ENCODE measurements at places on chromosomes 4 and X.

DNA sequence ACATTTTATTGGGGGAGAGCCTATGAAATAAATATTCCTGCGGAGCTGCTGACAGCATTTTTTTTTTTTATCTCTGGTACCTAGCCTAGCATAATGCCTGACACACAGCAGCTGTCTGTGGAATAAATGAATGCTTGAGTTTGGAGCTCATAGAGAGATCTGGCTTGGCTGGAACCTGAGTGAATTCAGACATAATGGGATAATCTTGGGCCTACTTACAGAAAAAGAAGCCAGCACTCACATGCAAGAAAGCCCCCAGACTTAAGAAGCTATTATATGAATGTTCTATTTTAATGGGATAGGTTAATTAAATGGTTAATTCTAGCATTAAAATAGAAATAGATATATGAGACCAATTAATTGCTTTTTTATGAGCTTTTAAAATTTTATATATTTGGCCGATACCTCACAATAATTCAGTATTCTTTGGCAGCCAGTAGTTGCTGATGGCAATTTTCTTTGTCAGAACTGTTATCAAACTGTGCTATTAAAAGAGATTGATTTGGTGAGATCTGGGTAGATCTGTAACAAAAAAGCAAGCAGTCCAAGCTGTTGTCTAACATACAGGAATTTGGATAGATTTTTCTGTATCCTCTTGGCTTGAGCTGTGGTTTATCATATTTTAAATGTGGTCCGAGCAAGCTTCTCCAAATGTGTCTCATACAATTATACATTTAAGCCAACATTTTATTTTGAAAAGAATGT lies 654.2 kb downstream of the PCDH7 start:
- no peak for DNase-seq

GRCh38 chrX:119981286-119982070 lies 37.9 kb upstream of the NKAP start:
- no peak for DNase-seq

- DNase-seq, result no peak
Observed at GRCh38 chrX:113033966-113034680, 193.5 kb upstream of the AMOT start.

- DNase-seq, result no peak
Observed at GRCh38 chrX:139826065-139827044, 106.5 kb downstream of the ATP11C start.

DNA sequence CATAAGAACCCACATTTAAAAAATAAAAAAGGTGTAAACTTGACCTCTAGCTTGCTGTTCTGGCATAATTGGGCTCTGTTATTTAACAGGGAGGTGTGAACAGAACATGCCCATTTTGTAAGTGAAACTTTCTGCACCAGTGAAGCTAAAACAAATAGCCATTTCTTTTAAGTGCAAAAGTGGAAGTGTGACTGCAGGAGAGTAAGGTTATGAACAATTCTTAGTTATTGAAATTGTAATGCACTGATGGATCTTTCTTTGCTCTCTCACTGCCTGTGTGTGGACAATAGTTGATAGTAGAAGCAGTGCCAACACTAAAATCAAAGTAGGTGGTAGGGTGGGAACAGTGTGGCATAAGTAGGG lies 12.6 kb downstream of the P2RY10 start:
- no peak for DNase-seq

DNA sequence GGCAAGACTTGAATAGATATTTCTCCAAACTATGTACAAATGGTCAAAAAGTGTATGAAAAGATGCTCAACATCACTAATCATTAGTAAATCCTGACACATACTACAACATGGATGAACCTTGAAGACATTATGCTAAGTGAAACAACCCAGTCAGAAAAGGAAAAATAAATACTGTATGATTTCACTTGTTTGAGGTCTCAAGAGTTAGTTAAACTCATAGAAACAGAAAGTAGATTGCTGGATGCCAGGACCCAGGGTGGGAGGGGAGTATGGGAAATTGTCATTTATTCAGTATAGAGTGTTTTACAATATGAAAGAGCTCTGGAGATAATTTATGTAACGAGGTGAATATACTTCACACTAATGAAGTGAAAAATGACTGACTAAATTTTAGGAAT lies 32.4 kb downstream of the PRMT9 start:
- DNase-seq, result no peak

DNA sequence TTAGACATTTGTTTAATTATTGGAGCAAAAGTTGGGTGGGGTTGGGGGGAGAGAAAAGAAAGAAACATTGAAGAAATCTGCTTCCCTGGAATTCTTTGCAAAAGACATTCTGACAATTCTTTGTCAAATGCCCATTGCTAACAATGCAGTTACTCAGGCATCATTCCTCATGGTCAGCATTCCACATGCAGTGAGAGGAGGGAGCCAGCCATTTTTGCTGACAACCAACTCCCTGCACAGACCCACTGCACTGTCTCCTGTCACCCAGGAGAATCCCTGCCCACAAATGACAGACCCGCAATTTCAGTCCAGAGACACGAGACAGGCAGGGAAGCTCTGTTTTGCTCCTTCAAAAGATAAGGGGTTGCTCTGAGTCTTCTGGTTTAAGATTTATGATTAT lies 985.1 kb upstream of the SLIT2 start:
- no peak for DNase-seq

DNA sequence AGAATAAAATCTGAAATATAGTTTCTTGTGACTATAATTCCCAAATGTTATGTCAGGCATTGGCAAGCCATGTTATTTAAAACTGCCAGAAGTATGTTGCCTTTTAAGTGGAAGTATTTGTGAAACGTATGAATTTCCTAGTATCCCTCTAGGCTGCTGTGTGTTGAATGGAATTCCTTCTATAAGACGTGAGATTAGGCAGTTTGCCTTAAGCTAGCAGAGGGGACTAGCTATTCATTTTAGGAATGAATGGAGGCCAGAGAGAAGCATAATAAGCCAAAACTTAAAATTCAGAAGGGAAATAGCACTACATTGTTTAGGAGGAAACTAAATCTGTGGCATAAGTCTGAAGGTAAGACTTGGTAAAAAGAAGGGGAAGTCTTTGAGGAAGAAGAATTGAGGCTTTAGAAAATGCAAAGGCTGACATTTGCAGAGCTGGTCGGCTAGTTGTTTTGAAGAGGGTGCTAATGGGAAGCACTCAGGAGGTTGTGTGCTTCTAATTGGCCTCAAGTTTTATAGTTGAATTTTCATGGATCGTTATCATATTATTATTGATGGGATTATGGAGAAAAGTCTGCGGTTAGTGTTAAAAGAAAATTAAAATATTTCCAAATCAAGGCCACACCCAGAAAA lies 57.1 kb downstream of the TMEM131L start:
- no peak for DNase-seq

DNA sequence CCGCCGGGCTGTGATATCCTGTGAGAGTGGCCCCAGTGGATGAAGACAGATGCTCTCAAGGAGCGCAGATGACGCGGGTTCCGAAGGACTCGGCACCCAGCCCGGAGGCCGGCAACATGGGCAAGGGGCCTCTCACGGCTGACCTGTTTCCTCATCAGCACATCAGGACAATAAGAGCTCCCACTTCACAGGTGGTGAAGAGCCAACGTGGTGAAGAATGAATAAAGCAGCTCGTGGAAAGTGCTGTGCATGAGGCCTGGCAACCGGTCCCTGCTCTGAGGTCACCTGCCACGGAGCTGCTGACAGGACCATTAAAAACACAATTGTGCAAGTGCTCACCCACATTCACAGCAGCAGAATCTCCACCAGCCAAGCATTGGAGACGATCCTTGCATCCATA lies 22.9 kb downstream of the ABLIM2 start:
- DNase-seq, result no peak

- no peak for DNase-seq
Observed at GRCh38 chrX:154749856-154750255, 1.0 kb downstream of the GAB3 start.
